ENCODE measurements at places on chromosomes 3 and 15. TPM values are rescaled to one million over a fixed set of nuclear protein-coding genes. Genes with fewer than 3 reads are reported as not detected.

TUSC2 gene
- total RNA-seq, result 34.8 TPM

- DNase-seq, result no peak
- no peak overlapping the region for H3K27ac ChIP-seq
- no peaks in the 10 kb centered on the region for H3K36me3 ChIP-seq
- H3K4me3 ChIP-seq, result no peak overlapping the region
Measured at GRCh38 chr3:23459889-23460546, 256.9 kb downstream of the UBE2E2 start.

- no peak overlapping the region for H3K4me3 ChIP-seq
- H3K4me1 ChIP-seq, result no peaks in the 10 kb centered on the region
- H3K27me3 ChIP-seq, result no peaks in the 10 kb centered on the region
Measured at GRCh38 chr3:114351123-114351821, 57.4 kb downstream of the TIGIT start.

DNA sequence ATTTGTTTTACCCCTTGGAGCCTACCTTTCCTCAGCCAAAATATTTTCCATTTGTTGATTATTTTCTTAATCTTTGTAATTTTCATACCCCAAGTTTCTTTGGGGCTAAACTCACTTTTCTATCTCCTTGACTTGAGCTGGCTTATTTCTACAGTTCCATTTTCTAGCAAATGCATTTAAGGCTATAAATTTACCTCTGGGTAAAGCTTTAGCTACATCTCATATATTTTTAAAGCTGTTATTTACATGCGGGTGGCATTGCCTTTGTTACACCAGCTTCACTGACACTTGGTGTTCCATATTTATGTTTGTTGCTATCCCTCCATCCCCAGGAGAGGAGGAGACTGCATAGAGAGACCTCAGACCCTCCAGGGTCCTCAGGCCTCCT, 136.3 kb downstream of the NUP210 start:
- no peaks in the 10 kb centered on the region for H3K4me1 ChIP-seq
- H3K36me3 ChIP-seq, result no peaks in the 10 kb centered on the region
- no peak overlapping the region for H3K27ac ChIP-seq

DNA sequence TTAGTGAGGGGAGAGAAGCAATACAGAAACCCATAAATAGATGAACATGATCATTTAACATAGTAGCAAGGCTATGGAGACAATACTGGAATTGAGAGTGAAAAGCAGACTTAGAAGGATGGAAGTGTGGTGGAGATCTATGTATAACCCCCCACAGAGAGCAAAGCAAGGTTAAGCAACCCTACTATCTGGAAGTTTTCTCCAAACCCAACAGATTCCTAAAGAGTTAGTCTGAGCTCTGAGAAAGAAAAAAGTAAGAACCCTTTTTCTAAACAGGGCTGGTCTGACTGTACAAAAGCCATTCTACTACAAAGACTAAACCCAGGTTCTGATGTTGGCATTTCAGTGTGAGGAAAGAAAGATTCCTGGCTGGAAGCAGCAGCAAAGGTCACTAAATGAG, 153.2 kb downstream of the WNT5A start:
- H3K36me3 ChIP-seq, result no peaks in the 10 kb centered on the region
- no peak overlapping the region for H3K4me3 ChIP-seq
- H3K4me1 ChIP-seq, result no peaks in the 10 kb centered on the region
- no peak overlapping the region for H3K27ac ChIP-seq

- no peak overlapping the region for H3K4me3 ChIP-seq
- H3K27ac ChIP-seq, result no peak overlapping the region
- H3K27me3 ChIP-seq, result no peaks in the 10 kb centered on the region
- DNase-seq, result no peak
Measured at GRCh38 chr3:177833332-177833731, 636.0 kb upstream of the TBL1XR1 start.

- DNase-seq, result no peak
- no peaks in the 10 kb centered on the region for H3K36me3 ChIP-seq
- H3K4me1 ChIP-seq, result no peaks in the 10 kb centered on the region
- no peak overlapping the region for H3K4me3 ChIP-seq
- no peak overlapping the region for H3K27ac ChIP-seq
Measured at GRCh38 chr3:45084820-45085816, 59.0 kb downstream of the CLEC3B start.

DNA sequence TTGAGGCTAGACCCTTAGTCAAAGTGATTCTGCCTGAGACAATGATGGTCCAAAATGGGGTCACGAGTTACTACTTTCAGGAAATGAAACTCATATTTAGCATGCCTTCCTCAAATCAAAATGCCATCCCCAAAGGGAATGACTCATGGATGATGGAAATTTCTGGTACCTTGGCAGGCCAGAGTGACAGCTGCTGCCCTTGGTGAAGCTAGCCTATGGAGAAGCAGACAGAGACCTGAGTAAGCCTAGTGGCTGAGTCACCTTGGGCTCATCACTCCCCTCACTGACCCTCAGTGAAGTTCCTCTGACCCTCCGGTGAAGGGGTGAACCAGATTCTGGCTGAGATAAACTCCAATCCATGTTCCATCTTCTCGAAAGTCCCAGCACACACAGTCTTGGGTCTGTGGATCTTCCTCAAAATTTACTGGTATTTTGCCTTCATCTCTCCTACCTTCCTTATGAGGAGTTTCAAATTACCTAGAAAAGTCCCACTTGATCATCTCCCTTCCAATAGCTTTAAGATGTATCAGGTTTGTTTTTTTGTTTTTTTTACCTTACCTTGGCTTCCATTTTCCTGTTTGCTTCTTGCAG, 54.5 kb upstream of the ABHD17C start:
- no peaks in the 10 kb centered on the region for H3K4me1 ChIP-seq
- no peak for DNase-seq
- no peak overlapping the region for H3K4me3 ChIP-seq
- no peaks in the 10 kb centered on the region for H3K36me3 ChIP-seq

GRCh38 chr3:15822281-15822680, 24.5 kb upstream of the ANKRD28 start:
- H3K27me3 ChIP-seq, result no peaks in the 10 kb centered on the region
- H3K27ac ChIP-seq, result no peak overlapping the region
- DNase-seq, result no peak
- no peak overlapping the region for H3K4me3 ChIP-seq

CASR gene
- not detected for total RNA-seq

LRRC34 gene
- total RNA-seq, result 0.12 TPM

DNA sequence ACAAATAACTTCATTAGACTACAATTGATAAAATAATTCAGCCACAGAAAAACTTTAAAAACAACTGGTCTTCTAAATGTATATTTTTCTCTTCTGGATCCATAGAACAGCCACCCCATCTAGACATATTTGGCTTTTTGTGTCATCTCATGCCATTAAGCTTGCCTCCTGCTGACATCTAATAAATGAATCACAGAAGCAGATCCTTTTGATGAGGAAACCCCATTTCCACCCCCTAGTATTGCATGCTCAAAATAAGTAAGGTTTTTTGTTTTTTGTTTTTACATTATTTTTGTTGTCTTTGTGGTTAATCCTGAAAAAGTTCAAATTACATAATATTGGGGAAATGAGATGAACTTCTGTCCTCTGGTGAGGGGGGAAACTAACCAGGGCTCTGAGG, 94.8 kb downstream of the DUT start:
- no peak overlapping the region for H3K4me3 ChIP-seq
- DNase-seq, result no peak
- no peaks in the 10 kb centered on the region for H3K4me1 ChIP-seq
- no peak overlapping the region for H3K27ac ChIP-seq

Data from adrenal gland (tissue), 19 donors.